ENCODE measurements at places on chromosomes 1 and 21. TPM values are rescaled to one million over a fixed set of nuclear protein-coding genes. Genes with fewer than 3 reads are reported as not detected.

DNA sequence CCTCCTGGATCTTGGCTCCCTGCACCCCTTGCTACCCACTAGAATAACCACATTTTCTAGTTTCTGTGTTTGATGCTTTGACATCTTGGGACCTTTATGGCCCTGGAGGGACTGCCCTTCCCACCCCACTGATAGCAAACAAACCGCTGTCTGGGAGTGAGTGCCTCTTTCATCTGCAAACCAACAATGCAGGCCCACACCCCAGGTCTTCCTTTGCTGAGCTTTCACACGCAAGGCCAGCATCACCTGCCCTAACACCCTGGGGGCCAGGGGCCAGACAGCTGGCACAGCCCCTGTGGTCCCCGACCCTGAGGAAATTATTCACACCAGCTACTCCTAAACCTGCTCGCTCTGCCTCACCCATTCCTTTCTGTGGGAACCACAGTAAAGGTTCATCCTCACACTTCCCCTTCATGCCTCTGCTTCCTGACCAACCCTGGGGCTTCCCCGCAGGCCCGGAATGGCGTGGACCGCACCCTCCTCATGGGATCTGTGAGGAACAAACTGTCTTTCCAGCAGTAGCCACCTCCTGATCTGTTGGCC lies 15.4 kb downstream of the SLC2A7 start:
- DNase-seq: no peak

GRCh38 chr1:47783638-47784496 lies 213.3 kb downstream of the TRABD2B start:
- DNase-seq: no peak

C8B gene
- not detected for total RNA-seq

DNA sequence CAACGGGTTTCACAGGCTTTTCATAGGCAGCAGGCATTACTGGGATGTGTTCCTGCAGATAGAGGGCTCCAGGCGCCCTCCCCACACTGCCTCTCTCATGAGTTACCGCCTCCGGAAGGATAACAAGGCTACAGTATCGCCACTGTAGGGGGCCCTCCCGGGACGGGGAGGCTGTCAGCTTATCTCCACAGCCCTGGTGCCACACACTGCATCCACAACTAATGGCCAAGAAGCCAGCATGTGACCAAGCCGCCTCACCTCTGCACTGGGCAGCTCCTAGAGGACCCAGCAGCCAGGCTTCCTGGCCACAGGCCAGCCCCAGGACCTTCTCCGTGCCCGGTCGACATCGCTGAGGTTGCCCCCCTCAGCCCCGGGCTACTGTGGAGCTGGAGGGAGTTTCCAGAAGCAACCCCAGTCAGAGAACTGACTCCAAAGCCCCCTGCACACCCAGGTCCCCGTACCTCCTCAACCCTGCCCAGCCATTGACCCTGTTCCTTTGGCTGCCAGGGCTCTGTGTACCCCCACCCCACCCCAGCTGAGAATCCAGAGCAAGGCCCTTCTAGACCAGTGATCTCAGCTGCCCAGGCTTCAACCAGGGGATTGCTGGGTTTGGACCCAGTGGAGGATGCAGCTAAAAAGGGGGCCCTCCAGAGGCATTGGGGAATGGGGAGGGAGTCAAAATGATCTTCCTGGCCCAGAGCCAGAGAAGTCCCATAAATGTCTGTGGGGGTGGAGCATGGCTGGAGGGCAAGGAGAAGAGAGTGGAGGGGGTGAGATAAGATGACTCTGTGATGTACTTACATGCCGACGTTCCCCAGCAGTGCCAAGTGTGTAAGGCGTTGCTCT lies 45.0 kb downstream of the NEK2 start:
- peak; percentile 90 for DNase-seq

DNA sequence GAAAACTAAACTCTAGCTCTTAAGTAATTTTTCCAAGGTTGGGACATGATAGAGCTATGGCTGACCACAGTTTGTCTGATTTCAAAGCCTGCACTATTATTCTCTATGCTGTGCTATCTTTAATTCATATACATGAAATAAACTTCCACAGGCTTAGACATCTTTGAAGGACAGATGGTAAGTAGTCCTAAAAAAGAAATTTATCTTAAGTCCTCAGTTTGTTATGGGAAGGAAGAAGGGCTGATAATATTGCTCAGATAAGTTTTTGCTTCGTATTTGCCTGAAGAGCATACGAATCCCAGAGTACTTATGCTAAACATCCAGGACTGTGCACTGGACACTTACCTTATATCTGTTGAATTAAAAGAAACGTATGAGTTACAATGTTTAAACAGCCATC lies 39.6 kb downstream of the VCAM1 start:
- no peak for DNase-seq

DNA sequence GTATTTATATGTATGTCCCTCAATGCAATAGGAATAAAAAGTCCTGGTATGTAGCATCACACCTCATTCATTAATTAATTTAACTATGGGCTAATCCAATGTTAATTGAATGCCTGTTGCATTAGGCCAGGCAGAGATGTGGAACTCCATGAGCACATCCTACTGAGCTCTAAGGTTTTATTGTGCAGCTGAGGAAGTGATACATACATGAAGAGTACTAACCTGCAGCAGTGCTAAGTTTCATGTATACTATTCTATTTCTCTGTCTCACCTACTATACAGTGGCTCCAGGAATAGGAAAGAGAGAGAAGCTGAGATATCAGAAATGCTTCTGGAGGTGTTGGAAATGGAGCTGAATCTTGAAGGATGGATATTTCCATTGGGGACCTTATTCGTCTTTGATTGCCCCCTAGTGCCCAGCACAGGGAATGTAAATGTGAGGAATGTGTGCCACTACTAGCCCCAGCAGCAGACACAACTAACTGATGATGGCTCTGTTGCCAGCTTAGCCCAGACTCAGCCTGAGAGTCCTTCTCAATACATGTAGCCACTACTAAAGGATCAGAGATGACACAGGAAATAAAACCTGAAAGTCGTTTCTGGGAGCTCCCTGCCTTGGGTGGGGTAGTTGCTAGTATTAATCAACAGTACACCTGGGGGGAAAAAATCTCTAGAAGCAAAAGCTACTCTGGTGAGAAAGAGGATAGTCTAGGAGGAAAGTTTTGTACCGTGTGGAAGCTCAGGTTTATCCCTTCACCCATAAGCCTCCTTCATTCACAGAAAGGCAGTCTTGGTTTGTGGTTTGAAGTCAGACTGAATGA lies 173.3 kb upstream of the FOXD3 start:
- DNase-seq: peak; percentile 87

DNA sequence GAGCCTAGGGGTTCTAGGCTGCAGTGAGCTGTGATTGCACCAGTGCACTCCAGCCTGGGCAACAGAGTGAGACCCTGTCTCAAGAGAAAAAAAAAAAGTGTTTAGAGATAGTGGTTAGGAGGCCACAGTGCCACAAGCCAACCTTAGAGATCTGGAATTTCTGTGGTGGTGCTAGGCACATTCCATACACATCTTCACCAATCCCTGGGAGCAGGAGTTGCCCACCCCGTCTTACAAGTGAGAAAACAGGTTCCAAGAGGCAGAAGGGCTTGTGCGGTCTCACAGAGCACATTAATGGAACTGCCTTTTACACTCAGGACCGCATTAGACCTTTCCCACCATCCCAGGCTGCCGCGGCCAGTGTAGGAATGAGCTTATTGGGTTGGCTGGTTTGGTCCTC lies 93.2 kb downstream of the EPHB2 start:
- no peak for DNase-seq

WNT3A gene
- 0.17 TPM for total RNA-seq

DNA sequence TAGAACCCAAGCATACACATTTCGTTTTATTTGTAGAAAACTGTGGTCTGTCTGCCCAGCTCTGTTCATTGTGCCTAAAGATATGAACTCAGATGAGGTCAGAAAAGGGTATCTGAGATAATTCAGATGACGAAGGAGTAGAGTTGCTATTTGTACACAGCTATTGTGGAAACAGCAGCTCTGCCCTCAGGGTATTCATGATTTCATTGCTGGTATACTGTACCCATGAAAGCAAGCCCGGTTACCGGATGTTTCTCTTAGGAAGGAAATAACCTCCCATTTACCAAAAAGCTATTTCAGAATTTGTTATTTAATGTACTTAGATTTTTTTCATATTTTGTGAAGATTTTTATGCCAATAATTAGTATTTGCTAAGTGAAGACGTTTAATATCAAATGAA lies 37.8 kb downstream of the SMAP2 start:
- DNase-seq: no peak

DNA sequence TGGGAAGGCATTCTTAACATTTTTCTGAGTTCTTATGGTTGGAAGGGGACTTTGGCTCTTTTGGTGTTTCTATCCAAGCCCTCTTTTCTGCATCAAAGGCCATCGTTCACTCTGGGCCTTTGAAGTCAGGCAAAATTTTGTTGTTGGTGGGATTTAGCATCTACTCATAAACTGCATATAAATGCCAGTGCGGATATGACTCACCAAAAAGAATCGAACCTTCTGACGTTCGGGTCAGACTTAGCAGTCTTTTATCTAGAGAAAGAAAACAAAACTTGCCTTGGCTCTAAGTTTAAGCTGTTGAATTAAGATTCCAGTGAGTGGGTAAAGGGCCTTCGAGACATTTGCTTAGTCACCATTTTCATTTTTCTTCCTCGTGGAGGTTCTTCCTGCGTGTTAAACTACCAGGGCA lies 51.4 kb downstream of the EVA1C start:
- no peak for DNase-seq

DNA sequence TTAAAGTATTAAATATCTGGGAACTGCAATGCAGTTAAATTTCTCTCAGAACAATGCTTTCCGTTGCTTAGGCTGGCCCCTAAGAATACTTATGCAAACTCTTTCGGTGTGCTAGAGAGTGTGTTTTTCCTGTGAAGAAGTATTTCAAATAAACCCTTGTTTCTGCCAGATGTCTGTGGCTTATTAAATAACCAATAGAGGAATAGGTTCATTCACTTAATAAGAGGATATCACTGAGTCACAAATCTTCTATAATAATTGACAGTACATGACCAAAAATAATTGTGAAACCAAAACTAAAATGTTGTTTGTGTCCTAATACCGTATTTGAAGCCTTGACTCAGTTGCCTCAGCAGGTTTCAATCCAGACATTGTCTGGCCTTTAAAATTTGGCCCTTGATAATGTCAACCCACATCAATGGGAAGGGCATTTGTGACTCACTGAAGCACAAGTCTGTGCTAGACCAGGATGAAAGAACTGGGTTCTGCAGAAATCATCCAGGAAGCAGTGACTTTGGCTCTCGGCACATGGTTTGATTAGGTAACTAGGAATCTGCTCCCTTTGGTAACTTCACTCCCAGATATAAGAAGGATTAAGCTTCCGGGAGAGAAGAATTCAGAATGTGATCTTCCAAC lies 104.2 kb upstream of the BARHL2 start:
- DNase-seq: no peak

LCE3C gene
- total RNA-seq: not detected

GRCh38 chr1:117098287-117098890 lies 23.2 kb downstream of the TRIM45 start:
- no peak for DNase-seq

- peak; percentile 90 for DNase-seq
Measured at GRCh38 chr1:99264201-99265021, at the start of gene PLPPR4. PLPPR4 (plus strand) TSS chr1:99264492; CDS start chr1:99264594, 102 bp downstream.

- DNase-seq: no peak
Measured at GRCh38 chr1:206836111-206836510, 29.3 kb upstream of the IL20 start.

- DNase-seq: peak; percentile 95
Measured at GRCh38 chr1:161726473-161727255, 5.3 kb downstream of the FCRLB start.

CFAP107 gene
- total RNA-seq: not detected

GRCh38 chr1:159079525-159079924 lies 3.0 kb upstream of the AIM2 start:
- no peak for DNase-seq

GRCh38 chr1:119537966-119538365 lies 31.0 kb downstream of the HSD3B1 start:
- no peak for DNase-seq

GRCh38 chr1:93288558-93288957 lies 57.1 kb upstream of the DR1 start:
- no peak for DNase-seq

GRCh38 chr1:107276247-107276646 lies 135.4 kb downstream of the NTNG1 start:
- DNase-seq: no peak

FBXO2 gene
- 55.3 TPM for total RNA-seq

RGS7 gene
- 1.1 TPM for total RNA-seq

RGS4 gene
- total RNA-seq: 0.56 TPM

Data from endodermal cell (in vitro differentiated cells).